ENCODE measurements at places on chromosomes 3 and 15.

- DNase-seq, result no peak
Measured at GRCh38 chr3:132245552-132246142, 71.6 kb upstream of the ACP3 start.

DNA sequence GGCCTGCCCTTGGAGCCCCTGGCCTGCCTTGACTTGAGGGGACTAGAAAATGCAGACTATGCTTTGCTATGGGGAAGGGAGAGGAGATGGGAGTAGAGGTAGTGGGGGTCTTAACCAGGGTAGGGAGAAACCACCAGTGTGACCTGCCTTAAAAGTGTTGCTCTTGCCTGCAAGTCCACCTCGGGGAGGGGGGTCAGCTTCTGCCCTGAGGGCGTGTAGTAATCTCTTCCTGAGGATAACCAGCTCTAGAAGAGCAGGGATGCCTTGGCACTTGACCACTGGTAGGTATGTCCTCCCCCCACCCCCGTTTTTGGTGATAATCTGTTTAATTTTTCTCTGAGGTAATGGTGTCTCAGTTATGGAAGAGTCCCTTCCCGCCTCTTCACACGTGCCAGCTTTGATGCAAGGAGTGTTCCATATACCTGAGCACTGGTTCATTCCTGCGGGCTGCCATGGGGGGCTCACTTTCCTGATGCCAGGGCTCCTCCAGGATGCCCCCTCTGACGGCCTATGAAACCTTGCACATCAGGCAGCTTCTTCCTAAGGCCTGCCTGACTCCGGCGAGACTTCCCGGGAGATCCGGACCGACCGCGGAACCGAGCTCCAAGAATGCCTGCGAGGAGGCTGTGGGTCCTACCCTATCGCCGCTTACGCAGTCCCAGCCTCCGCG lies 780 bp upstream of the P4HTM start:
- no peak for DNase-seq

GRCh38 chr3:72109327-72110259 lies 324.6 kb upstream of the PROK2 start:
- DNase-seq, result no peak

DNA sequence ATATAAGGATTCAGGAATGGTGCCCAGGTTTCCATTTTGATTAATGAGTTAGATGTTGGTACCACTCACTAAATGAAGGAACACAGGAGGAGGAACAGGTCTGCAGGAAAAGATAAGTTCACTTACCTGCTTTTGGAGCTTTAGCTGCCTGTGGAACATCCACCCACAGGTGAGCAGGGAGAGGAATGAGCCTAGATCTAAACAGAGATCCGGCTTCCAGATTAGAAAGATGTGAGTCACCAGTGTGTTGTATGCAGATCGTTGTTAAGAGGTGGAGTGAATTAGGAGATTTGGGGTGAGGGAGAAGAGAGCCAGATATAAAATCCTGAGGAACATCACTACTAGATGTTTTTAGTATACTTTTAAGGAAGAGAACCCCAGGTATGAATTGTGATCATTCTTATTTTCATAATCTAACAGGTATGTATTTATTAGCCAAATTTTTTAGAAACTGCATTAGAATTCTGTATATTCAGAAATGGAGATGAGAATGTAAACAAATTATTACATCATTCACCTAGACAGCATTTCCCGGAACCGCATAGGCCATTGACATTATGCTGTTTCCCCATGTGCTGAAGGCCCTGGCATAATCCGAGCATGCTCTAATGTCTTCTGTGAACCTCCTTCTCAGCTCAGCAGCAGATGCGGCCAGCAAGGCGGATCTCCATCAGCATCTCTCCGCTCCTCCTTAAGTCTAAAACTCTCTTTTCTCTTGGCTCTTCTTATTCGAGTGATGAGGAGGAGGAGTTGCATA lies 118.2 kb downstream of the KLHL25 start:
- no peak for DNase-seq

DNA sequence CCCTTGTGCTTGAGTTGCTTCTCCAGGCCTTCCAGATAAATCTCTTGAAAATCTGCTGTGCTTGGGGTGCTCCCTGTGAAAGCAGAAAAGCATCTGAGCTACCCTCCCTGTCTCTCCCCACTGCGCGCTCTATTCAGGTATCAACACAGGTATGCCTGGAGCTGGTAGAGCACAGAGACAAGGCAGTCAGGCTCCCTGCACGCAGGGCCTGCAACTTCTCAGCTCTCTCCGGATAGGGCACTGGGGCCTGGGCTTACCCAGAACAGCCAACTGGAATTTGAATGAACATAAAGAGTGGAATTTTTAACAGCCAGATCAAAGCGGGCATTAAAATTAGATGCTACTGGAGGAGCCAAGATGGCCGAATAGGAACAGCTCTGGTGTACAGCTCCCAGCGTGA lies 183.6 kb downstream of the XXYLT1 start:
- DNase-seq, result no peak

DNA sequence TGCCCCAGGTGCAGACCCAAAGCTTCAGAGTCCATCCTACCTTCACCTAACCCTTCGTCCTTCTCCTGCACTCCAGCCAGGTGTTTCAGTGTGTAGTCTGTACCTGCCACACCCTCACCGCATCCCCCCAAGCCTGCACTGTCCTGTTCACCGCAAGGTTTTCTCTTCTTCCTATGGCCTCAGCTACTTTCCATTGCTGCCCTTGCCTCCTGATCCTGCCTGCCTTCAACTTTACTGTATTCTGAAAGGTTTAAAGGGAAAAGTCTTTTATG lies 9.3 kb downstream of the GPR160 start:
- DNase-seq, result no peak

DNA sequence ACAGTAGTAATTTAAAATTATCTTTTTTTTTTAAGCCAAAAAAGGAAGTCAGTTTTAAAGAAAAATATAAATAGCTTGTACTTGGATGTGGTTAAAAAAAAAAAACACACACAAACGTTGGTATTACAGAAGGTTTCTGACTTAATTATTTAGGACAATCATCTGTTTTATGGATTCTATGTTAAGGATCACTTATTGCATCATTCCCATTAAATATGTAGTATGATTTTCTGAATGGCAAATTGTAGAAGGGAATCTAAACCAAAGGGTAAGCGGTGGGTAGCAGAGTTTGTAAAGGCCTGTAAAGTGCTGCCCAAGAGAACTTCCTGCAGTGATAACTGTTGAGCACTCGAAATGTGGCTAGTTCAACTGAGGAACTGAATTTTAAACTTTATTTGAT lies 8.0 kb downstream of the SENP2 start:
- DNase-seq, result no peak

- no peak for DNase-seq
Measured at GRCh38 chr15:95290176-95290974, 1040.1 kb upstream of the NR2F2 start.

DNA sequence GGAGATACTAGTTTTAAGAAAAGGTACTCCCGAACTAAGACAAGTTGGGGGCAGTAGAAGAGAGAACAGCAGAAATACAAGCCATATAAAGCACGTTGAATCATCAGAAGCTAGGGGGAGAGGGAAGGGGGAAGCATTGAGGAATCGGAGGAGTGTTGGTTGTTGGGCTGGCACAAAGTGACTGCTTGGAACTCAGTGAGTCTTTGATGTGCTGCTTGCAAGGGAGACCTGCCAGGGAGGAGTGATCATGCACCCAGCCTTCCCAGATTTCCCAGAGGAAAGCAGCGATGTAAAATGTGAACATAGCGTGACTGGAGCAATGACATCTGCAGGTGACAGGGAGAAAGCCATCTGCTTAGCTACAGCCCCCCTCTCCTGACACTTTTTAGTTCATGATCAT lies 192.4 kb upstream of the IL12A start:
- no peak for DNase-seq

DNA sequence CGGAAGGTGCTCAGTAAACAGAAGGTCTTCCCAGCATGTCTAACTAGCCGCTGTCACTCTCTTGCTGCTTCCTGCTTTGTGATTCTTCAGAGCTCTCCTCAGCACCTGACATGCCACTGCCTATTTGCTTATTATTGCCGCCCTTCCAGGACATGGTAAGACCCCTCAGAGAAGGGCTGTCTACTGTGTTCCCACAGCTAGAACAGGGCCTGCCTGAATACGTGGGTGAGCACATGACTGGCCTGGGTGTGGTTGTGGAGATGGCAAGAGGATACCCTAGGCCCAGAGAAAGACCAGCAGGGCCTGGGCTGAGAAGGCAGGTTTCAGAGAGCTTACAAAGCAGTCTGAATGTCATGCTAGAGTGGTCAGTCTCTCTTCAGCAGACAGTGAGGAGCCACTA lies 2.4 kb upstream of the EPHB1 start:
- no peak for DNase-seq

DNA sequence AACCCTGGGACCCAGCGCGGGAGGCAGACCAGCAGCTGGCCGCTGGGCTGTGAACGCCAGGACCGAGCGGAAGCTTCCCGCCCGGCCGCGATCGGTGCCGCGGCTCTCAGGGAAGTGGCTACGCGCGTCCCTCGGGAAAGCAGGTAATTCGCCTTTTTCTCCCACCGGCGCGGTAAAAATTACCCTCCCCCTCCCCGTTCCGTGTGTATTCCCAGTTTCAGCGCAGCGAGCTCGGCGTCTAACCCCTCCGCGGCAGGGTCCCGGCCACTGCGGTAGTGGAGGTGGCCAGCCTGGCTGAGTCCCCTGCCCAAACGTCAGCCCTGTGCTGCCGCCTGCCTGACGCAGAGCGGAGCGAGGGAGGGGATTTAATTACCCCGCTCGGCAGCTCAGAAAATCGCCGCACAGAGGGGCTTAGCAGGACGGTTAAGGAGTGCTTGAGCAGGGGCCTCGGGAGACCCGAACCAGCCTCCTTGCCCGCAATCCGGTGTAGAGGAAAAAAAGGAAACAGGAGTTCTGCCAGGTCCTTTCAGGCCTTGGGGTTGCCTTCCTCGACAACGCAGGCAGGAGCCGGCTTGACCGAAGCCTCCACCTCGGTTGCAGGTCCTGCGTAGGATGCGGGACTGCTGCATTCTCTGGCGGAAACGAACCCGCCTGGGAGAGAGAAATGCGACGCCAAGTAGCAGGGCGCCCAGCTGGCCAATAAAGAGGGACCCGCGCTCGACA lies 2.9 kb downstream of the GATA2 start:
- DNase-seq, result no peak

DNA sequence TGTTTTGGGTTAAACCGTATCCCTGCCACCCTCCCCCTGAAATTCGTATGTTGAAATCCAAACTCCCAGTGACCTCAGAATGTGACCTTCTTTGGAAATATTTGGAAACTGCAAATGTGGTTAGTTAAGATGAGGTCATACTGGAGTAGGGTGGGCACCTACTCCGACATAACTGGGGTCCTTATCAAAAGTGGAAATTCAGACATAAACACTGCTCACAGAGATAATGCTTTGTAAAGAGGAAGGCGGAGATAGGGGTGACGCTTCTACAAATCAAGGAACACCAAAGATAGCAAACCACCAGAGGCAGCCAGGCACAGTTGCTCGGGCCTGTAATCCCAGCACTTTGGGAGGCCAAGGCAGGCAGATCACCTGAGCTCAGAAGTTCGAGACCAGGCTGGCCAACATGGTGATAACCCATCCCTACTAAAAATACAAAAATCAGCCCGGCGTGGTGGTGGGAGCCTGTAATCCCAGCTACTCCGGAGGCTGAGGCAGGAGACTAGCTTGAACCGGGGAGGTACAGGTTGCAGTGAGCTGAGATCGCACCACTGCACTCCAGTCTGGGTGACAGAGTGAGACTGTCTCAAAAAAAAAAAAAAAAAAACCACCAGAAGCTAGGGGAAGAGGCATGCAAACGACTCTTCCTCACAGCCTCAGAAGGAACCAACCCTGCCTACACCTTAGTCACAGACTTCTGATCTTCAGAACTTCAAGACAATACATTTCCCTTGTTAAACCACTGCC lies 51.1 kb upstream of the CHD2 start:
- no peak for DNase-seq

DNA sequence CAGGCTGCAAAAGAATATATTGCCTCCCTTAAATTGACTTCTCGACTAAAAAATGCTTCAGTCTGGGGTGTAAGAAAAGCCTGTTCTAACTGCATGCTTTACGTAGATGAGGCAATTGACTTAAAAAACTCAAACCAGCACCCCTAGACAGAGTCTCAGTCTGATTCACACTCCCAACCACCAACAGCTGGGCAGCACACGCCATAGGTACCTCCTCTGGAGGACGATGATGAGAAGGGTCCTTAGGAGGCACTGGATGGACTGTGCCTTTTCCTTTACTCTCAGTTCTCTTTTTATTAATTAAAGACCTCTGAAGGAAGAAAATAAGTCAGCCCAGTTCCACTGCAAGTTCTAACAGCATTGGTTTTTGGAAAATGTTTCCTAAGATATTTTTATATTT lies 175.0 kb downstream of the PDZRN3 start:
- DNase-seq, result no peak

DNA sequence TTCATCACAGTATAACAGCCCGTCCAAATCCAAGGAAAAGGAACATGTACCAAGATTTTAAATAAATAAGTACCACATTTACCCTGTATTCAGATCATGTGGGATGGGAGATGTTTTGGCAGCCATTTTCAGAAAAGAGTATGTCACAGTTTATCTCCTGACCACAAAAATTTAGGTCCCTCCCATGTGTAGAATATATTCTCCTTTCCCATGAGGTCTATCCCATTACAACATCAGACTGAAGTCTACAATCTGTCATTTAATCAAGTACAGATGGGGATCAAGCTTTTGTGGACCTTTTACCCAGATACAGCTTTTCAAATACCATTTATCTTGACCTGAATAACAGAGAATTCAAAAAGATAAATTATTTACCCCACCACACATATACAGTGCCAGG lies 444.5 kb downstream of the PLOD2 start:
- no peak for DNase-seq

All from D721Med (cell line).